A549 treated with RU486 at 1 μM for 4 hours (cell line): ENCODE measurements at places on chromosomes 3 and 15. TPM values are rescaled to one million over a fixed set of nuclear protein-coding genes. Genes with fewer than 3 reads are reported as not detected.

FAM81A gene
- total RNA-seq, result 12.7 to 15.3 TPM (median 13.4 TPM) in 5 replicates

CLDN18 gene
- not detected in 5 replicates for total RNA-seq

MBD4 gene
- 22.0 to 26.0 TPM (median 25.1 TPM) in 5 replicates for total RNA-seq

DAZL gene
- not detected in 5 replicates for total RNA-seq

GABRR3 gene
- total RNA-seq, result not detected in 5 replicates

FSTL1 gene
- total RNA-seq, result 51.7 to 85.9 TPM (median 66.1 TPM) in 5 replicates

GATA2 gene
- 3.8 to 5.4 TPM (median 4.8 TPM) in 5 replicates for total RNA-seq

CHRNA5 gene
- 20.4 to 39.2 TPM (median 36.2 TPM) in 5 replicates for total RNA-seq

GOLGA8J gene
- total RNA-seq, result not detected in 5 replicates

RPUSD2 gene
- 12.0 to 17.8 TPM (median 17.0 TPM) in 5 replicates for total RNA-seq

SLC24A5 gene
- total RNA-seq, result not detected in 5 replicates
